GM23248 (cell line): ENCODE measurements at places on chromosomes 3 and 15. TPM values are rescaled to one million over a fixed set of nuclear protein-coding genes. Genes with fewer than 3 reads are reported as not detected.

- no peaks in the 10 kb centered on the region for H3K4me1 ChIP-seq
- H3K36me3 ChIP-seq = no peaks in the 10 kb centered on the region
- H3K4me3 ChIP-seq = no peak overlapping the region
- H3K27ac ChIP-seq = no peak overlapping the region
- H3K27me3 ChIP-seq = no peaks in the 10 kb centered on the region
Measured at GRCh38 chr15:23663232-23663631, 15.6 kb upstream of the MAGEL2 start.

DNA sequence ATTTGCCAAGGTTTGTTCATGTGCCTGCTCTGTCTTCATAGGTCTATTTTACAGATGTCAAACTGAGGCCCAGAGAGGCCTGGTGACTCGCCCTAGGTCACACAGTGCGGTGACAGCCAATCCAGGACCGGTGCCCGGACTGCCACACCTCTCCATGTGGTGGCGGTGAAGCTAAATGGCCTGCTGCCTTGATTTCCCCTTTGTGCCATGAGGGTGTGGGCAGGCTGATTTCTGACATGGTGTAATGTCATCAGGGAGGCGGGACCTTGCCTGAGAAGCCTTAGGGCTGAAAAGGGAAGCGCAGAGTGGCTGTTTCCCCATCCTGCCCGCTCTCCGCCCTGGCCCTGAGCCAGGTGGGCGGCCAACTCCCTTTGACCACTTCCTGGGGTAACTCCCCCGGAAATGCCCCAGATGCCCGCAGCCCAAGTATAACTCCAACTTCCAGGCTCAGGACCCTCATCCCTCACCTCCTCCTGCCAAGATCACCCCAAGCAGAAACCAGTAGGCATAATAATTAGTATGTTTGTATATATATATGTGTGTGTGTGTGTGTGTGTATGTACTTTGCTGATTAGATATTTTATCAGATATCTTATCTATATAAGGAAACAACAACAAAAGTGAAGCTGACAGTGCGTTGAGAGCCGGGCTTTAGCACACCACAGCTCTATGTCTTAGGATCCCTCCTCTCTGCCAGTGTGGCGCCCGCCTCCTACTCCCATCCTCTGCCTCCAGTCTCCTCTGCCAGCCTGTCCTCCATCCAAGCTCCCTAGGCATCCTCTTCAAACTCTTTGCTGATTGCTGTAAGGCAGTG, 63.9 kb downstream of the IQSEC1 start:
- H3K36me3 ChIP-seq = no peaks in the 10 kb centered on the region
- no peak for DNase-seq
- H3K27ac ChIP-seq = no peak overlapping the region

GRCh38 chr15:54033869-54034458, 55.7 kb downstream of the UNC13C start:
- H3K27me3 ChIP-seq = no peaks in the 10 kb centered on the region
- H3K36me3 ChIP-seq = no peaks in the 10 kb centered on the region
- no peak overlapping the region for H3K4me3 ChIP-seq
- H3K27ac ChIP-seq = no peak overlapping the region

DNA sequence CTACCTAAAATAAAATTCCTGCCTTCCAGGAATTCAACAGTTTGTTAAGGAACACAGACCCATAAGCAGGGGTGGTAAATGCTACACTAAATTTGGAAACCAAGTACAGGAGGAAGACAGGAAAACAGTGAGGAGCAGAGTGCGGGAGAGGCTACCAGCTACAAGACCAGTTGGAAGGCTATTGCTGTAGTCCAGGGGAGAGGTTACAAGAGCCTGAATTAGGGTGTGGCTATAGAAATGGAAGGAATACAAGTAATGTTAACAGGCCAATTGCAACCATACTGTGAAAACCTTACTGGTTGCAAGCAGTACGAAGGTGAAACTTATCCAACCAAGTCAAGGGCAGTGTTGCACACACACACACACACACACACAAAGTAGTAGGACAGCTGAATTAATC, 880 bp upstream of the ARMC8 start:
- peaks cover 15% of the 10 kb centered on the region for H3K4me1 ChIP-seq
- no peak for DNase-seq
- H3K27me3 ChIP-seq = no peaks in the 10 kb centered on the region
- H3K36me3 ChIP-seq = 0 out of 2 replicates have a peak, but pooled peaks cover 4% of the 10 kb centered on the region

DNA sequence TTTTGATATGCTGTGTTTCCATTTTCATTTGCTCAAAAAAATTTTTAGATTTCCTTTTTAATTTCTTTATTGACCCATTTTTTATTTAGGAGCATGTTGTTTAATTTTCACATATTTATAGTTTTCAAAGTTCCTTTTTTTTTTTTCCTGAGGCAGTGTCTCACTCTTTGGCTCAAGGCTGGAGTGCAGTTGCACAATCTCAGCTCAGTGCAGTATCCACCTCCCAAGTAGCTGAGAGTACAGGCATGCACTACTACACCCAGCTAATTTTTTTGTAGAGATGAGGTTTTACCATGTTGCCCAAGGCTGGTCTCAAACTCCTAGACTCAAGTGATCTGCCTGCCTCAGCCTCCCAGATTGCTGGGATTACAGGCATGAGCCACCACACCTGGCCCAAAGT, 36.2 kb downstream of the PFN2 start:
- peak; percentile 85 for DNase-seq
- no peaks in the 10 kb centered on the region for H3K36me3 ChIP-seq
- H3K27me3 ChIP-seq = no peaks in the 10 kb centered on the region
- no peak overlapping the region for H3K4me3 ChIP-seq
- peaks cover 24% of the 10 kb centered on the region for H3K4me1 ChIP-seq

DNA sequence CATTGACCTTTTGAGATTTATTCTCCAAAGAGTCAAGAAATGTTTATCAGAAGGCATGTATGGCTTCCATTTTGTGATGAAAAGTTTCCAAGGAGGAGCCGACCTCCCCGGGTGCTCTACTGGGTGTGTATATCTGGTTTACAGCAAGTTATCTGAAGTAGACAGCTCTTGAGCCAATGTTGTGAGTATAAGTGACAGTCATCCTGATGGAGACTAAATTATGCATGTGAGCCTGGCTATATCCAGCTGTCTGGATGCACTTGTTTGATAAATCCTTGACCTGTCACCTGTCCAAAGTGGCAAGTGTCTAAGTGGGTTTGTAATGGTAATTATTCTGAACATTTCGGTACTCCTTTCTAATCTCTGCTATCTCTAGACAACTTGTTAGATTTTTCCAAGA, 142.2 kb downstream of the NR2F2 start:
- H3K4me3 ChIP-seq = no peak overlapping the region
- no peaks in the 10 kb centered on the region for H3K36me3 ChIP-seq
- peaks cover 41% of the 10 kb centered on the region for H3K27me3 ChIP-seq
- no peaks in the 10 kb centered on the region for H3K4me1 ChIP-seq
- H3K27ac ChIP-seq = no peak overlapping the region

DNA sequence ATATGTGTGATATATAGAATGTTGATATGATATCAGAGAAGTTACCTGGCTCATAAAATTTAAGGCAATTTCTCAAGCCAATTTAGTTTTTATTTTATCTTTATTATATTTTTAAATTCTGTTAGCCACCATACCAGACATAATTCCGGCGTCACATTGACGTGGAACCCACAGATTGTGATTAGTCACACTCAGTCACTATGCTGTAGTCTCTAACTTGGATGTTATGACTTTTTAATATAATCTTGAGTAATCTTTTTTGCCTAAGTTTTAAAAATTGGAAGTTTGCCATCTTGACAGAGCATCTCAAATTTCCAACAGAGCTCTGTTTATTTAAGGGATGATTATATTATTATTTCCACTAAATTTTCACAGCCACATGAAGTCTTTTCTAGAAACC, 9.7 kb upstream of the DCLK3 start:
- H3K36me3 ChIP-seq = no peaks in the 10 kb centered on the region
- no peak overlapping the region for H3K4me3 ChIP-seq
- no peaks in the 10 kb centered on the region for H3K4me1 ChIP-seq
- no peaks in the 10 kb centered on the region for H3K27me3 ChIP-seq

DNA sequence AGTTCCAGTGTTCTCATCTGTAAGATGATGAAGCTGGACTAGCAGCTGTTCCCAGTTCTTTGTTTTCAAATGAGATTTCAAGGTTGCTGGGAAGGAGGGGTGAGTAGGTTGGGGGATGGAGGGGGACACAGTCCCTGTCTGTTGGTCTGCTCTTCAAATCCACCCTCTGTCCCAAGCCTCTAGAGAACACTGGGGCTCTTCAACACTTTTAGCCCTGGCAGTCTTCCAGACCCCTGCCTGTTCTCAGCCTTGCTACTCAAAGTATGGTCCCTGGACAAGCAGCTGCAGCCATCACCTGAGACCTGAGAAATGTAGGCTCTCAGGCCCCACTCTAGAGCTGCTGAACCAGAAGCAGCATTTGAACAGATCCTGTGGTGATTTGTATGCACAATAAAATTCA, 41.3 kb downstream of the NEK11 start:
- no peaks in the 10 kb centered on the region for H3K27me3 ChIP-seq
- DNase-seq = no peak
- H3K4me3 ChIP-seq = no peak overlapping the region
- peaks cover 15% of the 10 kb centered on the region for H3K4me1 ChIP-seq
- no peaks in the 10 kb centered on the region for H3K36me3 ChIP-seq
- no peak overlapping the region for H3K27ac ChIP-seq

PLCH1 gene
- total RNA-seq = under 0.01 TPM in 1 of 2 replicates, not detected in the other

ALDH1L1 gene
- total RNA-seq = not detected in 2 replicates

PLSCR5 gene
- not detected in 2 replicates for total RNA-seq

PHLDB2 gene
- 60.6 and 63.9 TPM in 2 replicates for total RNA-seq
